ENCODE measurements at places on chromosomes 1 and 21.

DNA sequence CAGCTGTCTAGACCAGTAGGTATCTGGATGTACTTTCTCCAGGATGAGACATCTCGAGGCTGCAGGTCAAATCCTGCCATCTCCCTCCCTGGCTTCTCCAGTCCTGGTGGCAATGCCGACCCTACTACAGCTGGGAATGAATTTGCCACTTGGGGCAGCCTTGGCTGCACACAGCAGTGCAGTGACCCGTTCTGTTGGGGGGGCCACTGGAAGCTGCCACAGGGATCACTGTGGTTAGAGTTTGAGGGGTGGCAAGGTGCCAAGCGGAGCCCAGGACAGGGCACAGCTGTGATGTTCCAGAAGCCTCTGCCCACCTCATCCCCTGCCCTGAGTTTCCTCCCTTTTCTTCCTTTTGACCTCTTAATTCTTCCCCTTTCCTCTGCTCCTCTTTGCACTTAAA is 17.1 kb downstream of the COL6A2 start:
- no peak for DNase-seq

- DNase-seq, result no peak
These were observed 28.4 kb downstream of the RNF2 start for GRCh38 chr1:185073725-185074124.

DNA sequence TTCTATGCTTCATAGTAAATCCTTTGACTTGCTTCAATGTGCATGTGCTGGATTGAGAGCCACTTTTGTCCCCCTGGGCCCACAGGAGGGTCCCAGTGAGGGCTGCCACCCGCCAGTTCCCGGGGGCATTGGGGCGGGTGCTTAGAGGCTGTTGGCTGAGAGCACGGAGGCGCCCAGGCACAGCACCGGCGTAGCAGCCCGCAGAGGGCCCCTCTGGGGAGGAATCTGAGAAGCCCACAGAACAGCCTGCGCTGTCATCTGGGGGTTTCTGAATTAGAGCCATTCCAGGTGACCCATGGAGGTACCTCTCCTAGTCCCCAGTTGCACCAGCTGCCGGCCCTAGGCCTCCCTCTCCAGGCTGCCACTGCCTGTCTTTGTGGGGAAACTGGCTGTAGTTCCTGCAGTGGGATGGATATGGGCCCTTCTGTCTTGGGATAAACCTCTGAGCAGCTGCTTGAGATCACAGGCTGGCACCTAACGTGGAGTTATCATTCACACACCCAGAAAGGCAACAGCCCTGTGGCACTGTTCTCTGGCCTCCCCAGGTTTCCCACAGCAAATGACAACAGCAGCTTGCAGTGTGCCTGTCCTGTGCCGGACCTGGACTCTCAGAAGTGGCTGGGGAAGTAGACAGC is 39.5 kb downstream of the TMEM51 start:
- no peak for DNase-seq

DNA sequence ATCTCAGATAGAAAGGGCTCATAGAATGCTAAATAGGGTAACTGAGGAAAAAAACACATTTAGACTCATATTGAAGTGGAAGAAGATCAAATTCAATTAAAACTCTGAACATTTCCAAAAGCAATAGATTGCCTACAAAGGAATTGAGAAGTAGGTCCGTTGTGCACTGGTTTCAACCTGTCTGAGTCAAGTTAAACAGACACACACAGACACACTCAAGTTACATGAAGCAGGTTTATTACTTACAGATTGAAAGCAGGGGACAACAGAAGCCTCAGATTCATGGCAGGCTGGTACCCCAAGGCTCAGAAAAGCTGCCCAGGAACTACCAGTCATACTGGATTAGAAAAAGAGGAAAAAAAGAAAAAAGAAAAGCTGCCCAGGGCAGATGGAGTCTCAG is 20.7 kb upstream of the S100A2 start:
- no peak for DNase-seq

DNA sequence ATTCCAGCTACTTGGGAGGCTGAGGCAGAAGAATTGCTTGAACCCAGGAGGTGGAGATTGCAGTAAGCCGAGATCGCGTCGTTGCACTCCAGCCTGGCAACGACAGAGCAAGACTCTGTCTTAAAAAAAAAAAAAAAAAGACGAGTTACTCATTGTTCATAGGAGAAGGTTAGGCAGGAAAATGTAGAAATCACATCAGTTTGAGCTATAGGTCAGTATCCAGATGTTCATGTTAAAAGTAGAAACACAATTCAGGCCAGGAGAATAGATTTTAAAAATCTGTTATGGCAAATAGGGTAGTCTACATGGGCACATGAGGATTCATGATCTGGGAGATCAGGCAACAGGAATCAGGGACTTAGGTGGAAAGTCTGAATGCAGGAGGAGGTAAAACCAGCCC is 57.7 kb downstream of the SELENOF start:
- no peak for DNase-seq

DNA sequence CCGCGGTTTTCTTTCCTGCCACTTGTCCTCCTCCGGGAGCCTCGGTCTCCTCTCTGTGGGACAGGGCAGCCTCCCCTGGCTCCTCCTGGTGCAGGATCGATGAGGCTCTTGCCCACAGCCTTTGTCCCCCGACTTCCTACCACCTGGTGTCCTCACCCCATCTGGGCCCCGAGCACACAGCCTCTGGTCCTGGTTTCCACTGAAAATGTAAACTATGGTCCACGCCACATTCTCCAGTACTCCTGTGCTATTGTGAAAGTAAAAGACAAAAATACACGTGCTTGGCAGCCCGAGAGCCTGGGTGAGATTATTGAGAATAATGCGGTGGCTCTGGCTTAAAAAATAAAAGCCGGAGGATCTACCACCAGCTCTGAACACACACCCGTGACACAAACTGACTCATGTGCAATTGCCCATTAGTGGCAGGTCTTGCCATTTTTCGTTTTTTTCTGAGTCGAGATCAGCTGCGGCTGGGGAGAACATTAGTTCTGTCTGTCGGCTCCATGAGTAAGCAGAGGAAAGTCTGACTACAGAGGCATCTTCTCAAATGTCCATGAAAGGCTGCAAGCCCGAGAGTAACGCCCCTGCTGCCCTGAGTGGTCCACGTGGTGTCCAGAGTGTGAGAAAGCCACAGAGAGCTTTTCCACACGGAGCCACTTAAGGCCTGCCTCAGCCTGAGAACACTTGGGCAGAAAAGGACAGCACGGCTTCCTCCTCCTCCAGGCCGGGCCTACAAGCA is 5.7 kb upstream of the COL6A2 start:
- DNase-seq, result no peak

DNA sequence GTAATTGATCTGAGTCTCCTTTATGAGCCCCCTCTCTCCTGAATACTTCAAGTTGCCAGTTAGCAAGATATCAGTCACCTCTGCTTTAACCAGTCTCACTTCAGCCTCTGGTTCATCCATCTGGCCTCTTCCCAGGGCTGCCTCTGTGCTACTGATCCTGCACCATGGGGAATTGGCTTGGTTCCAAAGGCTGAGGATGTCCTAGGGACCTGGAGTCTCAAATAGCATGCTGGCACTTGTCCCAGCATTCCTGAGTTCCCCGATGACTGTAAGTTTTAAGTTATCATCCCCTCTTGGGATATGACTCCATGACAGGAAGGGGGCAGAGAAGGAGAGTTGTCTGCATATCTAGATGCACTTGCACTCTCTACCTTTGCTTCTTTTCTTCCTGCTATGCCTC is 252.0 kb downstream of the PTBP2 start:
- no peak for DNase-seq

DNA sequence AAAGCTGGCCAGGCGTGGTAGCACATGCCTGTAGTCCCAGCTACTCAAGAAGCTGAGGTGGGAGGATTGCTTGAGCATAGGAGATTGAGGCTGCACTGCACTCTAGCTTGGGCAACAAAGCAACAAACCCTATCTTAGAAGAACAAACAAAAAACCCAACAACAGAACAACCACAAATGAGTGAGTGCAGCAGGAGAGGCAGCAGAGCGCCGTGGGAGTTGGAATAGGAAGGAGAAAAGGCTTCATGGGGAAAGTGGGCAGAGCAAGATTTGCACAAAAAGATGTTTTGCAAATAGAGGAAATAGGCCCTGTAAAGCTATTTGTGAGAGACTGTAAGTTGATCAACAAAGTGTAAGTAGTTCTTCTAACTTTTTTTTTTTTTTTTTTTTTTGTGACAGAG is 19.6 kb downstream of the SMAP2 start:
- DNase-seq, result no peak

DNA sequence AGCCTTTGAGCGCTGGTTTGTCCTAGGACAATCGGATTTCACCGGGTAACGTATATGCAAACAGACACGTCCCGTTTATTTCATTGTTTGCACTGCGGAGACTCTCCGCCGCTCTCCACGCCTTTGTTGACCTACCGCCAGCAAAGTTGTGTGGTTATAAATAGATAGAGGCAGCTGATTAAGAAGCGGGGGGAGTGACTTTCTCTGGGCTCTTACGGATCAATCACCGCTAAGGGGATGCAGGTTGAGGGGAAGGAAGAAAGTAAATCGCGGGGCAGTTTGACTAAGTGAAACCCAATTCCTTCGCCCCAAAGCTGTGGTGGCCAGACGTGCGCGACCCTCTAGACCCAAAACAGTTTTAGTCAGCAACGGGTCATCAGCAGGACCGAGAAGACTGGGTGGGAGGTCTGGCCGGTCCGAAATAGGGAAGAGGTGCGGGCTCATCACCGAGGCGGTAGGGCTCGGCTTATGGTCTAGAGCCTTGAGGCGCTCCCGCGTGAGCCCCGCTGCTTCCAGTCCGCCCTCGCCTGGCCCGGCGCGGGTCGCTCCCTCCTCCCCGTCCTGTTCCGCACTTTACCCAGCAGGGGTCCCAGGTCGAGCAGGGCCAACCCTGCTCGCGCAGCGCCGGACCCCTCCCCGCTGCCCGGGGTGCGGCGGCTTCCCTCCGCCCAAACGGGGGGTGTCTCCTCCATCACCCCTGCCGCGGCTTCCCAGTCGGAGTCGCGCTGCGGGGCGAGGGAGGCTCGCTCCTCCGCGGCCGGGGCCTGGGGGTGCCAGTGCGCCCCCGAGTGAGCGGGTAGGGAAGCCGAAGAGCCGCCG is 120.8 kb upstream of the RRP15 start:
- peak; percentile 24 for DNase-seq

- DNase-seq, result peak; percentile 90
These were observed 7.5 kb upstream of the PARK7 start for GRCh38 chr1:7953850-7954609.

DNA sequence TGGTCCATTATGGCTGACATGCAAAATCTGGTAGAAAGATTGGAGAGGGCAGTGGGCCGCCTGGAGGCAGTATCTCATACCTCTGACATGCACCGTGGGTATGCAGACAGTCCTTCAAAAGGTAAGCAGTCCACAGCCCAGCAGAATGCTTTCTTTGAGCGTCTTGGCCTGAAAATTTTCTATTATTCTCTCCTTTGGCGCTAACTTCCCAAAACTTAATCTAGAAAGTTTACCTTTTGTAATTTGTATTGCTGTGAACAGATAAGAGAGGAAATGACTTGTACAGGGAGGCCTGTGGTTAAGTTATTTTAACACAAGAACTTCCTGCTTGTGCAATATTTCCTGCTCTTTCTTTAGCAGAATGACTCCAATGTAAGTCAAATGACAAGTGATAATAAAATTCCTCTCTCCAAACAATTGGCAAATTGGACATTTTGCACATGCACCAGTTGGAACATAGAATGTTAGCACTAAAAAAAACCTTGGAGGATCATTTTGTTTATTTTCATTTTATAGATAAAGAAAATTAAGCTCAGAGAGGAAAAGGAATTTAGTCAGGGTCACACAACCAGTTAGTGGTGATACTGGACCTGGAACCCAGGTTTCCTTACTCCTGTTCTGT is 18.9 kb downstream of the CAP1 start:
- no peak for DNase-seq

Data from SHP77 treated with DMSO at 0.1 percent for 48 hours (cell line).